Epithelial cell of proximal tubule (primary cell): ENCODE measurements at places on chromosomes 6 and 20.

GRCh38 chr6:143253586-143253985 lies 192.9 kb downstream of the AIG1 start:
- no peak for DNase-seq

- DNase-seq = no peak
Measured at GRCh38 chr20:1833216-1833615, 62.0 kb upstream of the SIRPA start.

- DNase-seq = no peak
Measured at GRCh38 chr6:159555082-159555875, 137.8 kb downstream of the SOD2 start.

DNA sequence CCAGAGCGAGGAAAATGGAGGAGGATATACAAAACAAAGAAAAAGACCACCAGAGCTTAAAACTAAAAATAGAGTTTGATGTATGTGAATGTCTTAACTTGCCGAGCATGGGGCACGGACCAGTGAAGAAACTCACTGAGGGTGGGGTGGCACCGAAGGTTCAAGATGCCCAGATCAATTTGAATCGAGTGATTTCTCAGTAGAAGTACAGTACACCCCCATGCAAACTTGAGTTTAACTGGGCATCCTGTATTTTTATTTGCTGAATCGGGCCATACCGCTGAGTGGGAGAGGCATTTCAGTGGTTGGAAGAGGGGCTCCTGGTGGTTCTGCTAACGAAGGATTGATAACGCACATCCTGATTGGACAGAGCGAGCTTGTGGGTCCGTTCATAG lies 81.7 kb downstream of the ANKRD60 start:
- no peak for DNase-seq

DNA sequence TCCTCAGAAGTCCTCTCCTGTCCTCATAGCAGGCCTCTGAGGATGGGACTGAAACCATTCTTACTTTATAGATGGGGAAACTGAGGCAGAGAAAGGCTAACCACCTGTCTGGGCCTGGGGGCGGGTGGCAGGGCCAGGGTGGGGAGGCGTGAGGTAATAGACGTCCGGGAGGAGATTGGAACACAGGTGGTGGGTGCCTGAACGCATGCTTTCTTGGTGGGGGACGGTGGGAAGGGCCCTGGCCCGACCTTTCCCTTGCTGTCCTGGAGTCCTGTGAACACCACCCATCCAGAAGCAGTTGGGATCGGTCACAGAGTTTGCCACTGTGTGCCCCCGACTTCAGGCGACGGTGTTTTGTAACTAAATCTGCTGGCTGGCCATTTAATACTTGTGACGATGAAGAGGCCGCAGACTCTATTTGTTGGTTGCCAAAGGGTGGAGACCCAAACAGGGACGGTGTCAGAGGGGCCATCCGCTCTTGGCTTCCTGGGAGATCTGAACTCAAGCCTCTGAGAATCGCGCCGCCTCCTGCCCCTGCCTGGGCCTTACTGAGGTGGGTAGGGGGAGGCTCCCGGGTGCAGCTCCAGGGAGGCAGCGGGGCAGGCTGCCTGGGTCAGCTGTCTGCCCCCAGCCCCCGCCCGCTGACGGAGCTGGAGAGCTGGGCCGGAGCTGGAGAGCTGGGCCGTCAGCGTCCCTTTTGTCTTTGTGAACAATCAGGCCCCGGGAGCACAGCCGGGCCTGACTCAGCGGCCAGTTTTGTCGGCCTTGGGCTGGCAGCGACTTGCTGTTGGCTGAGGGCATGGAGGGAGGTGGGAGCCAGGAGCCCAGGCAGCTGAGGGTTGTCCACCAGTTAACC lies 4.1 kb downstream of the RBM38 start:
- no peak for DNase-seq

DNA sequence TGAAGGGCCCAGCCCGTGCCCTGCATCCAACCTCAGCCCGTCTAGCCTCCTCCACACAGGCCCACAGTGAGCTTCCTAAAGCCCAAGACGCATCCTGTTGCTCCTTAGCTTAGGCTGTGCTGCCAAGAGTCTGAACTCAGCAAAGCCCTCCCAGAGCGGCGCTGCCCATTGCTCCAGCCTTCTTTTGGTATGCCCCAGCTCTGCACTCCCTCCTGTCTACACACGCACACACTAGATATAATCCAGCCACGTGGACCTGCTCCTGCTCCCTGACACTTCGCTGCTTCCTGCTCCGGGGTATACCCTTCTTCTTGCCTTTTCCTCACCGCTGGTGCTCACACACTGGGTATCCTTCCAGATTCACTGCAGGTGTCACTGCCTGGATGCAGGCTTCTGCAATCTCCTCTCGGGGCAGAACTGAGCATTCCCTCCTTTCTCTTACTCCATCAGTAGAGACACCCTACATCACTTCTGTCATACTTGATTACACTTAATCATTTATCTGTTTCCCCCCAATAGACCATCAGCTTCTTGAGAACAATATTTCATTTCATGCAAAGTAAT lies 23.8 kb downstream of the GABRR2 start:
- DNase-seq = no peak

DNA sequence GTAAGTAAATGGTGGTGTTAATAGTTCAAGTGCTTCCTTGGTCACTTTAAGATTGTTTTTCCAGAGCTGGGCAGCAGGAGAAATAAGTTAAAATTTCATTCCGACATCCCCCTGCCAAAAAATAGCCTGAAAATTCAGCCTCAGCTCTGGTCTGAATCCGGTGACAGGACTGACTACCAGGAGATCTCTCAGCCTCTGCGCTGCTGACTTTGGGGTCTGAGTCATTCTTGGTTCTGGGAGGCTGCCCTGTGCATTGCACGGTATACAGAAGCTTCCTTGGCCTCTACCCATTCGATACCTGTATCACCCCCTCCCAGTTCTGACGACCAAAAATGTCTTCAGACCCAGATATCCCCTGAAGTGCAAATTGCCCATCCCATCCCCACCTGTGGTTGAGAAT lies 36.3 kb upstream of the TFAP2C start:
- DNase-seq = no peak

DNA sequence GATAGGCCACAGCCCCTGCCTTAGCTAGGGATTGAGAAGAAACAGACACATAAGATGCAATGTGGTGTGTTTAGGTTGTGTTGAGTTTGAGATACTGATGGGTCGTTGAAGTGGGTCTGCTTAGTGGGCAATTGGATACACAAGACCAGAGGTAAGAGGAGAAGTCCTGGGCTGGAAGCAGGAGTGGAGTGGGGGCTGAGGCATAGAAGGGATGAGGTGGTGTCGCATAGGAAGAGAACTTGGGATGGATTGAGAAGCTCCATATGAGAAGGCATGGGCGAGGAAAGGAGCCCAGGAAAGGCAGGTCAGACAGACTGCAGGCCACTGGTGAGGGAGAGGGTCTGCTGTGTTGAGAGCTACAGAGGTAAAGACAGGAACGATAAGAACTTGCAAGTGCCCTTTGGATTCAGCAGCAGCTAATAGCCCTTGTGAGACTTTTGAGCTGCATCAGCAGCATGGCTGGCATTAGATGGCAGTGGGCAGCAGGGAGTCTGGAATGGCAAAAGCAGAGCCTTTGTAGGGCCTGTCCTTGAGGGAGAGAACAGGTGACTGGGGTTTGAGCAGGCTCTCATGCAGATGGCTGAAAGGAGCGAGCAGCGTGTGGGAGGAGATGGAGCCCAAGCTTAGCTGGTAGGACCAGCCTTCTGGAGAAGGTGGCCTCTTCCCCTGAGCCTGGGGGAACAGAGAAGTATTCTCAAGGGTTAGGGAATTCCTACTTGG lies 33.2 kb downstream of the PLCG1 start:
- DNase-seq = no peak

GRCh38 chr6:101605874-101606273 lies 212.4 kb downstream of the GRIK2 start:
- no peak for DNase-seq

DNA sequence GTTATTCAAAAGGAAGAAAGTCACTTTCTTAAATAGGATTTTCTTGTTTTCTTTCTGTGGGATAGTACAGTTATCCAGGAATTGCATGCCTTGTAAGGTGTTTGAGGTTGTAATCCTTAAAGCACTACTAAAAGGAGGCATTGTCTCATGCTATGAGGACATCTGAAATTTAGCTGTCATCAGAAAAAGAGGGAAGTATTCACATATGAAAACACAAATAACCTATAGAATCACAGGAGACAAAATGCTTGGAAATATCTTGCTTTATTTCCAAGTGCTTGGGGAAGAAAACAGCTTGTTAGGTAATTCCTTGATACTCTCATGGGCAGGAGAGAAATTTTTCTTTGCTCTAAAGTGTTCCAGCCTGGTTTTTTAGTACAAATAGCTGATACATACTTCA lies 40.1 kb downstream of the HECA start:
- no peak for DNase-seq

GRCh38 chr6:36686668-36687513 lies 8.4 kb downstream of the CDKN1A start:
- DNase-seq = no peak

GRCh38 chr6:142903812-142904211 lies 41.2 kb downstream of the HIVEP2 start:
- no peak for DNase-seq

GRCh38 chr6:31701666-31702404 lies 1.3 kb downstream of the ABHD16A start:
- DNase-seq = no peak

- DNase-seq = no peak
Measured at GRCh38 chr20:32829311-32830005, 9.7 kb downstream of the MAPRE1 start.

GRCh38 chr6:75282706-75283105 lies 1.9 kb downstream of the TMEM30A start:
- DNase-seq = no peak

DNA sequence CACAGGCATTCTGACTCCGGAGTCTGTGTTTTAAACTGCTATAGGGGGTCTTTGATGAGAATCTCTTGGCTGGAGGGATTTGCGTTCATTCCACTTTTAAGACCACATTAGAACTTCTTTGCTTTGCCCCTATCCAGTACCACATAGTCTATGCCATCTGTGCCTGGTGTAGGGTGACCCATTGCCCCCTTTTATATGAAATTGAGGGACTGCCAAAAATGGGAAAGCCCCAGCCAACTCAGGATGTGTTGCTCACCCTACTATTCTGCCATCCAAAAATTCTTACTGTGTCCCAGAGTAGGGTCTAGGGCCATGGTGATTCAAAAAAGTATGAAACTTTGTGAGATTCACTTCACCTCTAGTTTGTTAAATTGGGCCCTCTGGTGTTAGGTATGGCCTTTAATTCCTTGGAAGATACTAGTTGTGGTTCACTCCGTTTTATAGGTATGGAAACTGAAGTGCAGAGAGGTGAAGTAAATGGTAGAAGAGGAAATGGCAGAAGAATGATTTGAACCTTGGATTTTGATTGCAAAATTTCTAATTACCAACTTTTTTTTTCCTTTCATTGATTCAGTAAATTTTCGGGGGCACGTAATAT lies 1.4 kb downstream of the PFDN4 start:
- DNase-seq = no peak

DNA sequence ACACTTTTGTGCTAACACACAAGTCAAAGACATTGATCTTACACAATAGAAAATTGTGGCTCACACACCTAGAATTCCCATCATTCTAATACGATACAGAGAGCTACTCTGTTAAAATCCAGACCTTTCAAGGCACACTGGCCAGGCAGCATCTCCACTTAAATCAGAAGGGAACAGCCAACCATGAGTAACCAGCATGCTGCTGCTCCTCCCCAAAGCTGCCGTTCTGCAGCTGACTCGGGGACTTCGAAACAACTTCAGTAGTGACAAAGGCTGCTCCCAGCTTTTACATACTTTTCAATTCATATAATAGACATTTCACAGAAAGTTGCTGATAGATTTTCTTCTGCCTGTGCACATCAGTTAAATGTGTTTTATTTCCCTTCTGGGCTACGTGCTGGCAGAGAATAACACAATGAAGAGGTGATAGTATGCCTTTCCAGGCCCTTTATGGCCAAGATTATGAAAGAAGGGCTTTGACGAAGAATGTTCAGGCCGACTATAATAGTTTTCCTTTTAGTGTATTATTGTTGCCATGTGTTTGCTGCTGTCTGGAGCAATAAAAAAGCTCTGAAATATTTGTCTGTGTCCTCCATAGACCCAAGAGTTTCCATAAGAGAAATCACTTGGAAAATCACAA lies 159.0 kb downstream of the GMDS start:
- DNase-seq = no peak

GRCh38 chr6:43858161-43859153 lies 88.4 kb downstream of the VEGFA start:
- DNase-seq = no peak

DNA sequence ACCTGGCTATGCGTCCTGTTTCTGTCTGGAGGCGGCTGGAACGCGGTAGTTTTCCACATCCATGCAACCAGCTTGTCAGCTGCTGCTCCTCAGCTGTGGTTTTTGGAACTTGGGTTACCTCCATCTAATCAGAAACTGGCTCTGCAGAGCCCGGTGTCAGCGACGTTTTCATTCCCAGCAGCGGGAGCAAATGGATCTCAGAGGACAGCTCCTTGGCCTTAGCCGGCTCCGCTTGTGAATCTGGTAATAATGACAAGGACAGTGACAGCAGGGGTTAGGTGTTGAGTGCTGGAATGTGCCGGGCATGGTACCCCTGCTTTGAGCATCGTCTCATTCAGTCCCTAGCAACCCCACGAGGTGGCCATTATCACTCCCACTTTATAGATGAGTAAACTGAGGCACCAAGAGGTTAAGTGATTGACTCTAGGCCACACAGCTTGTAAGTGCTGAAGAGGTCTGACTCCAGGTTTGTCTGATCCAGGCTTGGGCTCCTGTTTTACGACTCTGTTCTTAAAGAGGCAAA lies 1.3 kb downstream of the SLCO4A1 start:
- DNase-seq = no peak

GRCh38 chr6:90289902-90290301 lies 6.7 kb downstream of the BACH2 start:
- no peak for DNase-seq

GRCh38 chr6:131372535-131372934 lies 200.5 kb upstream of the ARG1 start:
- no peak for DNase-seq

DNA sequence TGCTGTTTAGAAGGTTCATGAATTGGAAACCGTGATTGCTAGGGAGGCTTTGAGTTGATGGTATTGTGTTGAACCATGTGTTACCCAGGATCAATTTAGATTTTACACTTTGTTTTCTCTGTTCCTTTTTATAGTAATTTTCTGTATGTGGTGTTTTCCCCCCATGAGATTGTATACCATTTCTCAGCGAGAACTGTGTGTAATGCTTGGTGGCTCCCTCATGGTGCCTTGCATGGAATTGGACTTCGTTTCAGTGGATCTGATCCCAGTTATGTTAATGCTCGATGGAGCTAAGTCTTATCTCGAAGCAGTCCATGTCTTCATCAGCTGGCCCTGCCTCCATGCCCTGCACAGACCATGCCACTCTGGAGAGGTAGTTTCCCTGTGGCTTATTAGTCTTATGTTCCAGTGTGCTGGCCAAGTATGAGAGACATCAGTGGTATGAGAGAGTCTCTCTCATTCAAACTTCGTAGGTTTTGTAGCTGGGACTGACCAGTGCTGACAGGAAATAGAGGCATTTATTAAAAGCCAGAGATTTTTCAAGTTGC lies 18.7 kb downstream of the PTPN1 start:
- DNase-seq = no peak

GRCh38 chr6:107102414-107102805 lies 12.9 kb downstream of the BEND3 start:
- no peak for DNase-seq

- DNase-seq = no peak
Measured at GRCh38 chr20:59765599-59766177, 161.3 kb downstream of the PHACTR3 start.

- DNase-seq = no peak
Measured at GRCh38 chr20:52838510-52839241, 133.5 kb upstream of the TSHZ2 start.

- no peak for DNase-seq
Measured at GRCh38 chr6:45635284-45635867, 257.6 kb upstream of the SUPT3H start.

GRCh38 chr6:31122791-31123706 lies 2.8 kb upstream of the CDSN start:
- no peak for DNase-seq
